Fibroblast of villous mesenchyme (primary cell): ENCODE measurements at places on chromosomes 5 and 9.
A peak's percentile ranks its signal among the peaks of the same experiment; 100 is the strongest.

DNA sequence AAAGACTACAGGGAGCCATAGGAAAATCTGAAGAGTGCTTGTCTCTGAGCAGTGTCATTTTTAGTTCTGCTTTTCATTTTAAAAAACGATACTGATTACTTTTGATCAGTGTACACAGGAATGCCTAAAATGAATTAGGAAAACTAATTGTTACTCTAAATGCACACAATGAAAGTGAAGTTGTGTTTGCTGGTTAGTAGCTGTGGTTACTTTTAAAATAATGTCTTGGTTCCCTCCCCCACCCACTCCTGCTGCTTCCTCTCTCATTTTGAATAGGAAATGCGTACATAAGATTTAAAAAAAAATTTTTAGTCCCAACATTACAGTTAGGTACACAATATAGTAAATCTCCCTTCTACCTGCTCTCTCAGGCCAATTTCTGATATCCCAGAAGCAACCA is 47.5 kb upstream of the PLPP1 start:
- no peak for DNase-seq

DNA sequence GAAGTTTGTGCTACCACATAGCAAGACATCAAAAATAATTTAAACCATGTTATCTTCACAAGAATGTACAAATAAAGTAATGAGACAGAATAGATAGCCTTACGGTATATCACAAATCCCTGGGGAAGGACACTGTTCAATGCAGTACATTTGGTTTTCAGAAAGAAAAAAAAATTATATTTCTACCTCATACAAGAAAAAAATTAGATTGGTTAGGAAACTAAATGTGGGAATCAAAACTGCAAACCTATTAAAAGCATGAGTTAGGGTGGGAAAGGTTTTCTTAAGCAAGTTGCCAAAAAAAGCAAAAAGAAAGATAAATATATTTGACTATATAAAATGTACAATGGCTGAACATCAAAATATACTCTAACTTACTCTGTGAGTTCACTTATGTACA is 201.9 kb upstream of the NREP start:
- DNase-seq = no peak

GRCh38 chr5:32280656-32281081 is 32.1 kb downstream of the MTMR12 start:
- DNase-seq = no peak

GRCh38 chr5:17436350-17436749 is 61.7 kb upstream of the TAF11L2 start:
- DNase-seq = peak; percentile 69

- DNase-seq = no peak
These were observed 56.0 kb upstream of the ZNF354A start for GRCh38 chr5:178786417-178786816.

DNA sequence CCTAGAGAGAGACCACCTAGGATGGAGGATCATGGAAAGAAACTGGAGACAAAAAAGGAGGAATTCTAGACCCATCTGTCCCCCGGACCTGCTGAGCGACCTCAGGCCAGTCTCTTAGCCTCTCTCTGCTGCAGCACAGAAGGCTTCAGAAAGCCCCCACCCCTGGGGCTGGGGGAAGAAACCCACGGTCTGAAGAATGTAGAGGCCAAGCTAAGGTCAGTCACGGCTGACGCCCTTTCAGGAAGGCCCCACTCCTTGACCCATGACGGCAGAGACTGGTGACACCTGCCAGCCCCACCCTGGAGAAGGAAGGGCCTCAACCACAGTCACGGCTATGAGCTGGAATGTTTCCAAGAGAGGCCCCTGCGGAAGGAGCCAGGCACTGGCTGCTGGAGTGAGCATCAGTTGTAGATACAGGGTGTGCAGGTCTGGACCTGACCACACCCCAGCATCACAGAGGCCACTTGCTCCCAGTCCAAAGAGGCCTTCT is 120.5 kb upstream of the BOD1 start:
- DNase-seq = no peak

- no peak for DNase-seq
These were observed 321.8 kb upstream of the ADCY2 start for GRCh38 chr5:7074176-7074575.

DNA sequence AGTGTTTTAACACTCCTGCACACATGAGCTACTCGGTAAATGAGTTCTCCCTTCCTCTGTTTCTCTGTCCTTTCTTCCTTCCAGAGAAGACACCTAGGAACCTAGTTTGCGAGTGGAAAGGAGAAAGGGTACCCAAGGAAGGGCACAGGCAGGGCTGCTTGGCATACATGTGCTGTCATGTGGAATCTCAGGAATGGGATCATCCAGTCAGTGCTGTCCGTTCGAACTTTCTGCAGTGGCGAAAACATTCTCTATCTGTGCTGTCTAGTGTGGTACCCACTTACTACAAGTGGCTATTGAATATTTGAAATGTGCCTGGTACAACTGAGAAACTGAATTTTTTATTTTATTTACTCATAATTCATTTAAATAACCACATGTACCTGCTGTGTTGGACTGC is 28.0 kb downstream of the NLN start:
- no peak for DNase-seq

DNA sequence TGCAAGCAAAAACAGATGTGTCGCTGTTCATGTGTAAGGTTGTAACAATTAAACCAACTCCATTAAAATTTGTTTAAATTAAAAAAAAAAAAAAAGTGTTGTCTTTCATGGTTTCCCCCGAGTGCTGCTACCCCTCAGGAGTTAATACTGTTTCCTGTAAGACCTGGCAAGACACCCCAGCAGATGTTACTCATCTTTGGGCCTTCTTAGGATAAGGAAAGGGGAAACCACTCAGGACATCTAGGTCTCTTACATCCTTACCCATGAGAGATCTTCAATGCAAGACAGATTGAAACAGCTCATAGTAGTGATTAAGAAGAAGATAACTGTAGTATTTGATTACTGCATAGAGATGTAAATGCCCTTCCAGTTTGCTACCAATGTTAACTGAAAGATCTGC is 33.5 kb upstream of the F2R start:
- no peak for DNase-seq

- DNase-seq = no peak
These were observed 84.5 kb downstream of the LMX1B start for GRCh38 chr9:126698251-126698650.

DNA sequence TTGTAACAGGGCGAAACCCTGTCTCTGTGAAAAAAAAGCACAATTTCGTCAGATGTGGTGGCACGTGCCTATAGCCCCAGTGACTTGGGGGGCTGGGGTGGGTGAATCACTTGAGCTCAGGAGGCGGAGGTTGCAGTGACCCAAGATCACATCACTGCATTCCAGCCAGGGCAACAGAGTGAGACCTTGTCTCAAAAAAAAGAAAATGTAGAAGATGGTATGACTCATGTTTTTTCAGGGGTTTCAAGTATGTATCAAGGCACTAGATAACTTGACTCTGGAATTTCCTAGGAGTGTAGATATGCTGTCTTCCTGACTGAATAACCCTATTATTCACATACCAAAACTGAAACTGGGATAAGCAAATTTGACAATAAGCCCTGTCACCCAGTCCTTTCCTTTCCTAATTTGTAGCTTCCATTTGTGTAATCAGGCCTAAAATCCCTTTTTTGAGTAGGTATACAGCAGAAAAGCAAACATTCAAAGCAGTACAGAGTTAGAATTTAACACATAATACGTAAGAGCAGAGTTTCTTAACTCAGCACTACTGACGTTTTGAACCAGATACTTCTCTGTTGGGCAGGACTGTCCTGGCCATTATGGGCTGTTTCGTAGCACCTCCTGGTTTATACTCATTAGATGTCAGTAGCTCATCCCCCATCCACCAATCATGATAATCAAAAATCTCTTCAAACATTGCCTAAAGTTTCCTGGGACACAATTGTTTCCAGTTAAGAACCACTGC is 17.3 kb upstream of the ANKRD18B start:
- peak; percentile 77 for DNase-seq

- DNase-seq = peak; percentile 59
These were observed 347.2 kb downstream of the DMAC1 start for GRCh38 chr9:7452378-7452777.

GRCh38 chr5:108743319-108743718 is 4.4 kb upstream of the FER start:
- DNase-seq = no peak

DNA sequence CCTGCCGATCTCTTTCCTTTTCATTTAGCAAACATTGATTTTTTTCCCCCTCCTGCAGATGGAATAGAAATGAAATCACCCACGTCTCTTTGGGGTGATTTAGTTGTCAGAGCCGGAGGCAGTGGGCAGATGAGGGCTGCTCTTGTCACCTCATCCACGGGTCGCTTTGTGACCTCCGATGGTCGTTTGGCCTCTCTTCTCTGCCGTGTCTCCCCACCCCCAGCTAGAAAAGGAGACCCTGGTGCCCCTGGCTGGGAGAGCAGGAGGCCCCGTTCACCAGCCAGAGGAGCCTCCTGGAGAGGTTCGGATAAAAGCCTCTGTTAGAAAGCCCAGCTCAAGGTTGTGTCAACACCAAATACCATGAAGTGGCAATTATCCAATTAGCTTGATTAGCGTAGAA is 21.6 kb upstream of the RXRA start:
- no peak for DNase-seq

DNA sequence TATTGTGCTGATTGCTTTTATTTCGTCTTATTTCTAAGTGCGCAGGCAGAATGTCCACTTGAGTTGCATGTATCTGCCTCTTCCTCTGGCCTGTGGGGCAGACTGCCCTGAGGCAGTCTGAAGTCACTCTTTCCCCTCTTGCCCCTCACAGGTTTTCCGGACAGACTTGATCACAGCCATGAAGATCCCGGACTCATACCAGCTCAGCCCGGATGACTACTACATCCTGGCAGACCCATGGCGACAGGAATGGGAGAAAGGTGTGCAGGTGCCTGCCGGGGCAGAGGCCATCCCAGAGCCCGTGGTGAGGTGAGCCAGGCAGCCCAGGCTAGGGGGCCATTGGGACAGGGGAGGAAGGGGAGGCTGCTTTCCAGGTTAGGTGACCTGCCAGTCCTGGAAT is 26.4 kb downstream of the JADE2 start:
- no peak for DNase-seq

DNA sequence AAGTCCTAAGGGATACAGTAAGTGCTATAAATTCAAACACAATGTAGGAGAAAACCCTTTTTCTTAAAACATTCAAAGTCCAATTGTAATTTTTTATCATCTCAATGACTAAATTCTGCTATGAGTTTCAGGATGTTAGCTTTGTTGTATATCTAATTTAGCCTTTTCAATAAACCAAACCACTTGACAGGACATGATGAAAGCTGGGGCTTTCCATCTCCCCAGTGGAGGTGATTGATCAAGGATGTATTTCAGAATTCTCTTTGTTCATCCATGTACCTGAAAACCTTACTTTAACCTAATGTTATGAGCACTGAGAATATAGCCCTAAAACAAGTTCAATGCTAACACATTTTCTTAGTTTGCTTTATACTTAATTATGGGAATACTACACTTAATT is 639.0 kb upstream of the ITGA1 start:
- no peak for DNase-seq

DNA sequence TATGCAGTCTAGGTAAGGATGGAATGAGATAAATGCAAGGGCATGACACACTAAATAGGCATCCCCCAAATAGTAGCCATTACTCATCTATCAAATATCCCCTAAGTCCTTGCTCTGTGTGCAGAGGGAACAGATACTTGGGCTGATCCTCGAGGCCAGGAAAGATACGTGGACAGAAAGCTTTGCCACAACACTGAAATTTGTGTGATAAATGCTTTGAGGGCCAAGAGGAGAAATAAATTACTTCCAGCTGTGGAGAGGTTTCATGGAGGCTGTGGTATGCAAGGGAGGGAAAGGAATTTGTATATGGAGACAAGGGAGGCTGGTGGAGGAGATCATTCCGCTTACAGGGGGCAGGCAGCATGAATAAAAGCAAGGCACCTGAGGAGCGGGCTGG is 18.5 kb downstream of the ATOX1 start:
- peak; percentile 93 for DNase-seq

DNA sequence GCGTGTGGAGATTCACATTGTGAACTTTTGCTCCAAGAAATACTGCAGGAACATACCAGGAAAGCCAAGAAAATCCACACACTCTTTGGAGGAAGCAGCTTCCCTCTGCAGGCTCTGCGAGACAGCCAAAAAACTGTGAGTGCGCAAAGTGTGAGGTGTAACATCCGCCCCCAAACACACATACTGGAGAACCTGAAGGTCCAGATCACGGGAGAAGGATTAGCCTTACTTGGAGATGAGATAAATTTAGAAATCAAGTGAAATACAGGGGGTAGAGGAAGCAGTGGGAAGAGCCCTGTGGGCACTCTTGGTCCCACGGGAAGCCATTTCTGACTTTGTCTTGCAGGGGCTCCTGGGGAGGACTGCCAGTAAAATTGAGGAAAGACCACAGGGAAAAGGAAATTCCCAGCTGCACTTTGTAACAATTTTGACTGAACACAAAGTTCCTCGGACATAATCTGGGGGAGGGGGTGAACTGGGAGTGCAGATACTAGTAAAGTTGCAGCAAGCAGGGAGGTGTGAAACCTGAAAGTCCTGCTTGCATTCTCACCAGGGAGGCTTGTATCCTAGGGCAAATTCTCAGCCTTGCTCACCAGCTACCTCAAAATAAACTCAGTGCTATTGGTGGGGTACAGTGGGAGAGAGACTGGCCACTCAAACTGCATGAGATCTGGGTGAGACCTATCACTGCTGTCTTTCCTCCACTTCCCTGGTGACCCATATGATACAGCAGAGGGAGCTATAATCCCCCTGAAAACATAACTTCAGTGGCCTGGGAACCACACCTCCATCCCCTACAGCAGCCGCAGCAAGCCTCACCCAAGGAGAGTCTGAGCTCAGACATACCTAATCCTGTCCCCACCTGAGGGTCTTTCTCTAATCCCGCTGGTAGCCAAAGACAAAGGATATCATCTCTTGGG is 109.1 kb downstream of the ALDH1A1 start:
- no peak for DNase-seq

DNA sequence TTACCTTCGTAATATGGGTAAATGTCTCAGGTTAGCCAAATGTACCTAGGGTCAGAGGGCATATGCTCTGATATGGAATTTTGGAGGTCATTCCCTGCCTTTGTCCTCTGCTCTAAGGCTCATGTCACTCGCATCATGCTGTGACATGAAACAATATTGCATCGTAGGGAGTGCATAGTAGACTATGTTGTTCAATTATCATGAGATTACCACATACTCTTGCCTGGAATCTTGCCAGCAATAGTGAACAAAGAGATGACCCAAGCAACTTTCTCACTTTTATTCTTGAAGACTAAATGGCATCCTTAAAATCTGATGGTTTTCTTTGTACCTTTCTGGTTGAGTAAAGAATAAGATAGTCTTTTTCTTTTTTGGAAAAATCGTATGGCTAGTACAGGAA is 27.6 kb downstream of the ZNF462 start:
- DNase-seq = no peak

DNA sequence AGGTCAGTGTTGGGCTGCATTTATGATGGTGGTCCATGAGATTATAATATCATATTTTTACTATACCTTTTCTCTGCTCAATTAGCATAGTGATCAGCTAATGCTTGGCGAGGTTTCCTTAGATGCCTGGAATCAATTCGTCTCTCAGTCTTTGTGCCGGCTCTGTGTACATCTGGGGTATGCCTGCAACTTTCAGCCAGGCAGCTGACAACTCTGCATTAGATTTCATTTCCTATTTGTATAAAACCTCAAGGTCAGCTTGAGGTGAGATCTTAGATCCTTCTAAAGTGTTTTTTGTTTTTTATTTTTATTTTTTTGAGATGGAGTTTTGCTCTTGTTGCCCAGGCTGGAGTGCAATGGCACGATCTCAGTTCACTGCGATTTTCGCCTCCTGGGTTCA is 86.8 kb downstream of the MELK start:
- no peak for DNase-seq

- no peak for DNase-seq
These were observed 660.3 kb upstream of the WWC1 start for GRCh38 chr5:167631191-167631590.

- no peak for DNase-seq
These were observed 1233.8 kb upstream of the WWC1 start for GRCh38 chr5:167057665-167058064.
